IMR-90 (cell line): ENCODE measurements at places on chromosomes 7 and 10. TPM values are rescaled to one million over a fixed set of nuclear protein-coding genes. Genes with fewer than 3 reads are reported as not detected.

The RBM20 gene
- total RNA-seq = under 0.01 TPM in 2 replicates

DNA sequence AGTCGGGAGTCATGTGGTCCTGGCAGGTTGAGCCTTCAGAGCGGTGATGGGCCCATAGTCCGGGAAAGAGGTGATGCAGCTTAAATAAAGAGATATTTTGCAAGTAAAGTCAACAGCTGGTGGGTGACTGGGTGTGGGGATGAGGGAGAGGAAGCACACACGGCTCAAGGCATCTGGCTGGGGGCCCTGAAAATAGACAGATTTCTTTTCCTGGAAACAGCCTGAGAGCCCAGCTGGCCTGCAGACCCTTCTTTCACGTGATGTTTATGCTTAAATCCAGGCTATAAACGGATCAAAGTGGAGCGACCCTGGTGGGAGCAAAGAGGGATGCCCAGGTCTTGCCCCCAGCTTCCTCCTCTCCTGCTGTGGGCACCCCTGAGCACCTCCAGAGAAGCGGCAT lies 149.1 kb downstream of the TEX36 start:
- no peak for DNase-seq
- H3K36me3 ChIP-seq = no peaks in the 10 kb centered on the region
- H3K27me3 ChIP-seq = peaks cover 3% of the 10 kb centered on the region
- no peak overlapping the region for H3K27ac ChIP-seq

DNA sequence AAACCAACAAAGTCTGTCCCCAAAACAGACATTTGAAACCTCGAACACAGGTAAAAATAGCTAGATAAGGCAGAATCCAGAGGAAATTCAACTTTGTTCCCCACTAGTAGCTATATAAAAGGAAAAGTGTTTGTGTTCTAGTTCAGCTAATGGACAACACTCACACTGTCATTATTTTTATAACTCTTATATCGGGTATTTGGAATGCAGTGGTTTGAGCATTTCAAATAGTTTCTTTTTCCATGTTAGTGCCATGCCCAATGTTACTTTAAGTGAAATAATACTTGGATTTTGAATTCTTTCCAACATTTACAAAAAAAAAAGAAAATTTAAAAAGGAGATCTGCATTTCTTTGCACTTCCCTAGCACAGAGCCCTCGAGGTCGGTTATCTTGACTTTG lies 213.6 kb downstream of the DOCK4 start:
- no peaks in the 10 kb centered on the region for H3K27me3 ChIP-seq
- peak; percentile 26 for DNase-seq
- H3K36me3 ChIP-seq = peaks cover 8% of the 10 kb centered on the region
- H3K4me1 ChIP-seq = peaks cover under 1% of the 10 kb centered on the region; the same call in 1 of the 2 replicates
- no peak overlapping the region for H3K4me3 ChIP-seq
- no peak overlapping the region for H3K27ac ChIP-seq

GRCh38 chr7:50653981-50654425 lies 88.8 kb upstream of the DDC start:
- peaks cover 4% of the 10 kb centered on the region for H3K36me3 ChIP-seq
- DNase-seq = peak; percentile 20
- H3K27ac ChIP-seq = no peak overlapping the region
- no peaks in the 10 kb centered on the region for H3K27me3 ChIP-seq

DNA sequence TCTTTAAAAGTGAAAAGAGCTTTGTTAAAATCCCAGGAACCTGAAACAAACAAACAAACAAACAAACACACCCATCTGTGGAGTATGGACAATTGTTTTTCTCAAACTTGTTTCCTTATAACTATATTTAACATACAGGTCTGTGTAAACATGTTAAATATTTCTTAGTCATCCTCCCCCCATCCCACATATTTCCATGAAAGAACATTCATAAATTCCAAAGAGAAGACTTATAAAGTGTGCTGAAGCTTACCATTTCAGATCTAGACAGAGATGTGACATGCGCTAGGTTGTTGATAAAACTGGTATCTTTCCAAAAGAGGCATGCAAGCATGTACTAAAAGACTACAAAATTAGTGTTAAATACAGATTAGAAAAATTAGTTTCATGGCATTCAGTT lies 6.5 kb downstream of the FKBP14 start:
- peak; percentile 7 for DNase-seq
- H3K27me3 ChIP-seq = no peaks in the 10 kb centered on the region
- no peak overlapping the region for H3K27ac ChIP-seq
- peaks cover 7% of the 10 kb centered on the region for H3K36me3 ChIP-seq
- H3K4me3 ChIP-seq = no peak overlapping the region

- no peak overlapping the region for H3K4me3 ChIP-seq
- no peak for DNase-seq
- no peaks in the 10 kb centered on the region for H3K4me1 ChIP-seq
- H3K27me3 ChIP-seq = no peaks in the 10 kb centered on the region
- no peak overlapping the region for H3K27ac ChIP-seq
These were observed 98.4 kb upstream of the CCNY start for GRCh38 chr10:35237766-35238512.
